ENCODE measurements at places on chromosomes 16 and 17.
A peak's percentile ranks its signal among the peaks of the same experiment; 100 is the strongest.

- no peak for DNase-seq
Measured at GRCh38 chr16:48524348-48525200, 85.4 kb downstream of the N4BP1 start.

DNA sequence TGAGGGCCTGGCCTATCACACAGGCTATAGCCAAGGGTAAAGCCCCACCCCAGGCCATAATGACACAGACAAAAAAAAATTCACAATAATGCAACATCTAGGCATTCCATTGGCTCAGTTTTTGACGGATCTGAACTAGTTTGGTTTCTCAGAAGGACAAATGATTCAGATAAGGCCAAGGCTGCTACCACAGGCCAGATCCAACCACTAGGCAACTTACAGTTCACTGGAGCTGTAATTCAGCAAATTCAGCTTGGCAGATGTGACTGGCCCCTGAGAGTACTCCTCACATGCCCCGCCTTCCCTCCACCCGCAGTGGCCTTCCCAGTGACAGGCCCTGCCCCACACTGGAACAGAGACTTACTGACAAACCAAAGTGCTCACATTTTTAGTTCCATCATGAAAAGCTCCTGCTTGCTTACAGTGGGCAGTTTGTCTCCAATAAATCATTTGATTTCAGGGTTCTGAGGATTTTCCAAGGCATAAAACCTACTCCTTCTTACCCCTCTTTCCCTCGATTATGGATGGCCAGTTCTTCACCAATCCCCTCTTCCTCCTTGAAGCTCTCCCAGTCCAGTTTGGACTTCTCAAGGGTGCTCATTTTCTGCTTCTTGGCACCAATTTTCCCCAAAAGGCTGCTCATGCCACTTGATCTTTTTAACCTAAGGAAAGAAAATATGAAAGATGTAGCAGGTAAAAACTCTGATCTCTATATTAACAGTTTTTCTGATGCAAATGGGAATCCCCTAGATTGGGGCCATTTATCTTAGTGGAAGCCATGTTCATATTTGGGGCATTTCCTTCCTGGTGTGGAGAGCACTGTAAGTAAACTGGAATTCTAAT is 53.3 kb upstream of the BCAR1 start:
- DNase-seq, result peak; percentile 71

GRCh38 chr16:54545854-54546511 is 259.4 kb upstream of the IRX3 start:
- DNase-seq, result no peak

DNA sequence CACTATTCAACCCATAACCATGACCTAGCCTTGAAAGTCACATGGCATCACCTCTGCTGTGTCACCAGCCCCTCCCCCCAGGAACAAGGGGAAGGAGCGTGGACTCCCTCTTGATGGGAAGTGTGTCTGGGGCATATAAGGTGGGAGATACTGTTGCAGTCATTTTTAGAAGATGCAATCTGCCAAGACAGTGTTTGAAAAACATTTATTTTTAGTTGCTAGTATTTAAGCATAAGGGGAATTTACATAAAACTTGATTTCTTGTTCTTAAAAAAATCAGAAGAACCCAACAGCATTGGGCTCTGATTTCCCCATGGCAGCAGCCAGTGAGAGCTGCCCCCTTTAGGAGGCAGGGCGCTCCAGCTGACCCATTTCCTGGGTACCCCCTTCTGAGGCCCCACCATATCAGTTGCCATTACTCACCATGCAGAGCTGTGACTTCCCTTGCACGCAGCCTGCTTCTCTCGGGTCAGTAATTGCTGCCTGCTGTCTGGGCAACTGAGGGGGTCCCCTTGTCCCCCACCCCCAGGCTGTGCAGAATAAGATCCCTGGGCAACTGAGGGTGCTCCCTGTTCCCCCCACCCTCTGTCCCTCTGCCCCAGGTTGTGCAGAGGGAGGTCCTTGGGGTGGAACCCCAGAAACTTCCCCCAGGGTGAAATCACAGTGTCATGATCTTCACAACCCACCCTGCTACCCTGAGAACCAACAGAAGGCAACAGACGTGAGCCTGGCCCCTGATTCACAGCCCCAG is 11.8 kb upstream of the CDC42EP4 start:
- peak; percentile 37 for DNase-seq

DNA sequence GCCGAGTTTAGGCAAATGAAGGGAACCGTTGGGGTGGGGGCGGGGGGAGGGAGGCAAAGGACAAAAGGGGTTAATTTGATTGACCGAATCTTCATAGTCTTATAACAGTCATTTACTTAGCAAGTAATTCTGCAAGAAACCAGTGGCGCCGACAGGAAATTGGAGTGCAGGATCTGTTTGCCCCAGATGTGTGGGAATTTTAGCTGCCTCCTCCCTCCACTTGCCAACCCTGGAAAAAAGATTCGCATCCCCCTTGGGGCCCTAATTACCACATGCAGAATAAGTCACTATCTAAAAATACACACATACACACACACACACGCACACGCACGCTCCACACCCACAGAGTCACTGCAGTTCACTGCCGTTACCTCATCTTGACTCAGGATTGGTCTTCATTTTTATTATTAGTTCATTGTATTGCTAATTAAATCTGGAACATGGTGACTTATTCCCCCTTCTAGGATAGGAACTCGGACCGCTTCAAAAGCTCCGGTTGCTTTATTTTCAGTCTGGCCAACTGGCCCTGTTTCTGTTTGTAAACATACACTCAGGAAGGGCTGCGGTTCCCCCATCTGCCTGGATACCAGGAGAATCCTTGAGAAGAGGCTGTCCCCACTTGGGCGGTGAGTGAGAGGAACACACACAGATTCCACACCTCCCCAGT is 241.6 kb upstream of the SALL1 start:
- peak; percentile 81 for DNase-seq

GRCh38 chr17:43479948-43480347 is 3.8 kb upstream of the DHX8 start:
- no peak for DNase-seq

GRCh38 chr17:17970699-17971430 is 1.3 kb downstream of the TOM1L2 start:
- no peak for DNase-seq

DNA sequence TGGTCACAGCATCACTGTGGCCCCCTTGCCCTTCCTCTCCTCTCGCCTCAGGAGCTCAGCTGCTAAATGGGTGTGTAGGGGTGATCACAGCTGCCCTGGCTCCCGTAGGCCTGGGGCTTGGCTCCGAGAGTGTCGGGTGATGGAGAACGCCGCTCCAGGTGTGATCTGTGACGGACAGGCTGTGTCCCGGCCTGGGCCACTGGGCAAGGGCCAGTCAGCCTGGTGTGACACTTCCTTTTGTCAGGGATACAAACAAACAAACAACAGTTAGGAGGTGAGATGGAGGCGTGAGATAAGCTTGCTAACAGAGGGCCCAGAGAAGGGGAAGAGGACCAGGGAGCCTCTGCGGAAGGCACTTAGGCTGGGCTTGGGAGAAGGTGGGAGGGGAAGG is 2.0 kb downstream of the ADGRG1 start:
- DNase-seq, result no peak

- DNase-seq, result no peak
Measured at GRCh38 chr17:50168319-50168718, 2.5 kb downstream of the SGCA start.

- DNase-seq, result peak; percentile 86
Measured at GRCh38 chr16:3020247-3020603, at the start of gene TNFRSF12A. TSS of gene TNFRSF12A (plus strand) at chr16:3020368. CDS start at chr16:3020398, 30 bp downstream.

DNA sequence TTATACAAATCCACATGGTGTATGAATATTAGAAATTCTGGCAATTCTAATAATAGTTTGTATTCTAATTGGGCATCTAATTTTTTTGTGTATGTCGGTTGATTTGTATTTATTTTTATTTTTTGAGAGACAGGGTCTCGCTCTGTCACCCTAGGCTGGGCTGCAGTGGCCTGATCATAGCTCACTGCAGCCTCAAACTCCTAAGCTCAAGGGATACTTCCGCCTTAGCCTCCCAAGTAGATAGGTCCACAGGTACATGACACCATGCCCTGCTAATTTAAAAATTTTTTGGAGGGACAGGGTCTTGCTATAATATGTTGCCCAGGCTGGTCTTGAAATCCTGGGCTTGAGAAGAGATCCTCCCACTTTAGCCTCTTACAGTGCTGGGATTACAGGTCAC is 104.6 kb downstream of the TRIM37 start:
- no peak for DNase-seq

GRCh38 chr17:36597226-36597625 is 4.2 kb upstream of the MRM1 start:
- no peak for DNase-seq

DNA sequence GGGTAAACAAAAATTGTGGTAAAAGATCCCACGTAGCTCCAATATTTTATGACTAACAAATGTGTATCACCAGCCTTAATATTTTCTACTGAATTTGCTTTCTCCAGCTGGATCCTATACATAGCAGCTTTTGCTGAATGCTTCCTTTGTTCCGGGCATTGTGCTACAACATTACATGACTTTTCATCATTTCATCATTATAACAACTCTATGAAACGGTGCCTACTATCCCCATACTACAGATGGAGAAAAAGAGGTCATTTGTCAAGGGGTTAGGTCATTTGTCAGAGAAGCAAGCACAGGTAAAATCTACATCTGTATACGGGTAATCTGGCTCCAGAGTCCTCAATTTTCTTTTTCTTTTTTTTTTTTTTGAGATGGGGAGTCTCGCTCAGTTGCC is 74.3 kb downstream of the KANSL1 start:
- DNase-seq, result no peak
